Anterior cingulate cortex (tissue), 58 donors: ENCODE measurements at places on chromosomes 16 and 17.

- no peak for DNase-seq
These were observed 144.3 kb downstream of the AIPL1 start for GRCh38 chr17:6290488-6291196.

- no peak for DNase-seq
These were observed 16.8 kb upstream of the PHKG2 start for GRCh38 chr16:30731411-30731810.

DNA sequence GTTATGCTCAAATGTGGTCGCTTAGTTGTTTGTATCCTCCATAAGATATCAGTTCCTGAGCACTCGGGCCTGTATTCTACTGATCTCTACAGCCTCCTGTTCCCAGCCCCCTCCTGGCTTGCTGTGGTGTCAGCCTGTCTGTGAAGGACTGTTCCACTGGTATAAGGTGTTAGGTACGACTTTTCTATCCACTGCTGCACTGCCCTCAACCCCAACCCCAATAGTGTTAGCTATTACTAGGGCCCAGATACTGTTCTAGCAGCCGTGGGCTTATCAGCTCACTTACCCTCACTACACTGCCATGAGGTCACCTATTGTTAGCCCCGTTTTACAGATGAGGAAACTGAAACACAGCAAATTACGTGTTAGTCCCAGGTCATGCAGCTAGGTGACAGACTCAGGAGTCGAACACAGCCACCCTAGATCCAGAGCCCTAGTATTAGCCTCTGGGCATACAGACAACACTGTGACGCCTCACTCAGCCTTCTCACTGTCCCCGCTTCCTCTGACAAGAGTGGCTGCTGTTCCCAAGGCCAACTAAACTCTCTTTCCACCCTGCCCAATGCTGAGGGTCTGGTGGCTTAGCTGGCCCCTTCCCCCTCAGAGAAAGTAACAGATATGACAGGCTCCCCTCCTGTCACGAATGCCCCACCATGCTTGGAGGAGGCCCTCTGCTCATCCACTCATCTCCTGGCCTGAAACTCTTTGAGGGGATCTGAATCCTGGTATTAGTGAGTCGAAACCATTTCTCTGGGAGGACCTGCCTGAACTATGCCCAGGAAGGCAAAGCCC is 25.6 kb upstream of the ZNF652 start:
- no peak for DNase-seq

GRCh38 chr16:82833378-82833993 is 206.7 kb downstream of the CDH13 start:
- no peak for DNase-seq

GRCh38 chr16:86566966-86567700 is 504 bp downstream of the FOXC2 start:
- no peak for DNase-seq

DNA sequence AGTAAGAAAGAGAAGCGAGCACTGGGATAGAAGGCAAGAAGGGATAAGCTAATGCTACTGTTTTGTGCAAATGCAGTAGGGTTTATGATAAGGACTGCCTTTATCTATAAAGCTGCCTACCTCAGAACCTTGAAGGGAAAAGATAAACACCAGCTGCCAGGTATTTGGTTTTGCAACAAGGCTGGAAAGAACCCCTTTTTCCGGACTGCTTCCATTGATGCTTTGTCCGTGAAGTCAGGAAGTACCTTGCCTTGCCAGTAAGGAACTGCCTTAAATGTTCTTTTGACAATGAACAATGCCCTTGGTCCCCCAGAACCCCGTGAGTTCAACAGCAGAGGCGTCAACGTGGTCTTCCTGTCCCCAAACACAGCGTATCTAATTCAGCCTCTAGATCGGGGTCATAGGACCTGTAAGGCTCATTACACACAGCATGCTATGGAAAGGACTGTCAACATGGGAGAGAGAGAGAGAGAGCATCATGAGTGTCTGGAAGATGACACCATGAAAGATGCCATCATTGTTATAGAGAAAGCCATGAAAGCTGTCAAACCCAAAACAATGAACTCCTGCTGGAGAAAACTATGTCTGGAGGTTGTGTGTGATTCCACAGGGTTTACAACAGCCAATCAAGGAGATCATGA is 113.4 kb downstream of the ANKRD11 start:
- no peak for DNase-seq

DNA sequence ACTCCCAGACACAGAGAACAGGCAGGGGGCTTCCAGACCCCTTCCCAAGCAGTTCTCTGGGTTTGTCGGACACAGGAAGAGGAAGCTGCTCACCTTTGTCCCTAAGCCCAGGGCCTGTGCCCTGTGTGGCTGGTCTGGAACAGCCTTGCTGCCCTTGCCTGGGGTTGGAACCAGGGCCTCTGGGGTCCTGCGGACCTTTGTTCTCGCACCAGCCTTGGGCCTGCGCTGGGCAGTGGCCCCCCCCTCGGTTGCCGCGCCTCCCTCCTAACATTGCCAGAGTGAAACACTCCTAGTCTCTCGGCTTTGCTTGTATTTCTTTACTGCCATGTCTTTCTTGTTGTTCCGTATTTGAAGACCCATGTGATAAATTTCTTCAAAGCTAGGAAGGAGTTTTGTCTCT is 8.5 kb upstream of the IL17C start:
- DNase-seq, result no peak

GRCh38 chr17:75319904-75320691 is 30.9 kb upstream of the SLC25A19 start:
- DNase-seq, result no peak

- no peak for DNase-seq
These were observed 1109.2 kb upstream of the CDH8 start for GRCh38 chr16:63145411-63145810.

DNA sequence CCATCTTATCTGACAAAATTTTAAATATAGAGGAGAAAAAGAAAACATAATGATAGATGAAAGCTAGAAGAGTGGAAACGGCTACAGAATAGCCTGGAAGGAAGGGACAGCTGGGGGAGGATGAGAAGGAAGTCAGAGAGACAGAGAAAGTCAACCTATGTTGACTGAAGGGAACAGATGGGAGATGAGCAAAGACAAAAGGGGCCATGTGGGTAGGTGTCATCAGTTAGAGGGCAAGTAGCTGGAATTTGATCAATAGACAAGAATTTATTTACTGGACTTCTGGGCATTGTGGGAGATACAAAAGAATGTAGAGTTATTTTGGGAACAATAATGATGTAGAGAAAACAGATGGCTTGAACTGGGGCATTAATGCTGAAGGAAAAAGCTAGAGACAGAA is 194.4 kb downstream of the ANKFN1 start:
- DNase-seq, result no peak

DNA sequence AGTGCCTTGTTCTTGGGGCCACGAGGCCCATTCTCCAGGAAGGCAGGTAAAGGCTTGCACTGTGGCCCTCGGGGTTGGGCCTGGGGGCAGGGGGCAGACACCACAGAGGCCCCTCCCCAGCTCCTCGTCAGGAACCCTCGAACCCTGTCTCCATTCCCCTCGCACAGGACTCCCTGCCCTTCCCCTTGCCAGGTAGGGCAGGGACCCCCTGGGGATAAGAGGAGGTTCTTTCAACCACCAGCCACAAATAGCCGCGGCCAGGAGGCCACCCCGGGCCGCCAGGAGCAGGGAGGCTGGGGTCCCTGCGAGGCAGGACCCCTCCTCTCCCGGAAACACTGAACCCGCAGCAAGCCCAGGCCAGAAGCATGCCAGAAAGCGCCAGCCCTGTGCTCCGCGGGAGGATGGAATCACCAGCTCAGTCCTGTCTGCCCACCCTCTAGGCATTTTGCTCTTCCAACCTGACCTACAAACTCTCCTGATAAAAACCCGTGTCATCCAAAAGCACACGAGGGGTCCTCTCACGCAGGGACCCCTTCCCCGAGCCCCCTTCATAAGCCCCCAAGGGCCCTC is 45.6 kb downstream of the SLC47A1 start:
- no peak for DNase-seq

GRCh38 chr16:22360963-22361659 is 13.3 kb downstream of the CDR2 start:
- DNase-seq, result no peak

- no peak for DNase-seq
These were observed 67.7 kb downstream of the WSCD1 start for GRCh38 chr17:6137716-6138502.

GRCh38 chr16:80981103-80981502 is 25.6 kb downstream of the CMC2 start:
- no peak for DNase-seq

DNA sequence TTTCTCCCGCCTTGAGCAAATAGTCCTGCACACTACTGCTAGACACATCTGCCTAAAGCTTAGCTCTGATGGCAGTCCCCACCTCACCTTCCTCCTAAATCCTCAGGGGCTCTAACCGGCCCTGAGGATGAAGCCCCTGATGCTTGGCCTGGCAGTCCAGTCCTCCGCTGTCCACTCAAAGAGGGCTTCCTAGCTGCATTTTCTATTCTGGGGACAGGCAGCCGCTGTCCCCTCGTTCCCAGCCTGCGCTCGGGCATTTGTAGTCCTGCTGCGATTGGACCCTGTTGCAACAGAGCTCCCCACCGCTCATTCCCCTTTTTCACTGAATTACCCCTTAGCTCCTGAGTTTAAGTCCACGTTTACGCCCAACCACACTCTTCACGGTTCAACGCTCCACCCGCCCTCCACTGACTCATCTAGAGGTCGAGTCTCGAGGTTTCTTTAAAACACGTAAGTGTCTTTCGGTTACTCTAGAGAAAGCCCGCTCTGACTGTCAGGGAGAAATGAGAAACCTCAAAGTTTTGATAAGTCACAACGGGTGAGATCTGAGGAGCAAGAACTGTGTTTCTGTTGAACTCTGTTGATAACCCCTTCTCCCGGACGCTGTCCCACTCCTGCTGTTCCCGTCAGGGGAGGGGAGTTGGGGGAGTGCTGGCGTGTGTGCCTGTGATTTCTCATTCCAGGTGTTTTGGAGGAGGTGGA is 4.5 kb downstream of the CCR7 start:
- DNase-seq, result no peak

GRCh38 chr17:44878627-44879221 is 20.5 kb downstream of the EFTUD2 start:
- no peak for DNase-seq

DNA sequence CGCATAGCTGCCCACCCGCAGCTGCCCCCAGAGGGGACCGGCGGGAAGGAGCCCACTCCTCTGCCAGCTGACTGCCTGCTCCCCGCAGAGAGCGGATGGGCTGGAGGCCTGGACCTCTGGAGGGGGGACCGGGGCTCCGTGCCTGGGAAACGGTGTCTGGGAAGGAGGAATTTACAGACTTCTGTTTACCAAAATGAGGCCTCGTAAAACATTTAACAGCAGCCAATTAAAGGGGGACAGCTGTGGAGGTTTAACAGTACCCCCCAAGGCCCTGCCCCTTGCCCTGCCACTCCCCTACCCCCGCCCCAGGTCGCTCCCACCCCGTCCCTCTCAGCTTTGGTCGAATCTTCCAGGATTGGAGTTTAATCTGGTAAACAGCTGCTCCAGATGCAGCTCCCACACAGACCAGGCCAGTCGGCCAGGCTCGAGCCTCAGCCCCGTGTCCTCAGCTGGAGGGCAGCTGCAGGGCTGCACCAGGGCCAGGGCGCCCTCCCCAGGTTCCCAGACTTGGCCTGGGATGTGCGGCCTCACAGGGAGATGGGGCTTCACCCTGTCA is 41.1 kb downstream of the BAHCC1 start:
- DNase-seq, result no peak

DNA sequence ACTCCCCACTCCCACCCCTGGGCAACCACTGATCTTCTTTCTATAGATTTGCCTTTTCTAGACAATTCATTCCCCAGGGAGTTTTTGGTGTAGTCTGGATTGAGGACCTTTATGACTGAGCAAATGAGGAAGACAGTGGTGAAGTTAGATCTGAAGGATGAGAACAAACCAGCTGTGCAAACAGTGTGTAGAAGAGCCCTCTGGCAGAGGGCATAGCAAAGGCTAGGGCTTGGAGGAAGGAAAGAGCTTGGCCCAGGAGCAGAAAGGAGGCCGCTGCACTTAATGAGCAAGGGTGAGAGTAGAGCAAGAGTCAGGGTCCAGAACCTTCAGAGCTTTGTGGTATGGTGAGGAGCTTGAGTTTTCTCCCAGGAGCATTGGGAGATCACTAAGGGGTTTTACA is 352.7 kb downstream of the CA10 start:
- DNase-seq, result no peak

DNA sequence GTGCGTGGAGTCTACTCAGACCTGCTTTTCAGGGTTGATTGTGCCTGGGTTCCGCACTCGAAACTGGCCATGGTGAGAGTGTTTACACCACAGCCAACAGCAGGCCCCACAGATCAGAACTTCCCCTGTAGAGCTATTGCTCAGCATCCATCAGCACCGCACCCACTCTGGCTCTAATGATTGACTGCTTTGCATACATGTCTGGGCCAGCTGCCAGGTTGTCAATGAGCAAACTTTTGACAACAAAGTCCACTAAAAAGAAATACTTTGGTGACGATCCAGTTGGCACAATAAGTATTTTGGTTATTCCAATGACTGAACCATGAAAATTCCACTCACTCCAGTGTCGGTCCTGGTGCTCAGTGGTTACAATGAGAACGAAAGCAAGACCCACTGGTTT is 190.7 kb downstream of the FOXL1 start:
- DNase-seq, result no peak

DNA sequence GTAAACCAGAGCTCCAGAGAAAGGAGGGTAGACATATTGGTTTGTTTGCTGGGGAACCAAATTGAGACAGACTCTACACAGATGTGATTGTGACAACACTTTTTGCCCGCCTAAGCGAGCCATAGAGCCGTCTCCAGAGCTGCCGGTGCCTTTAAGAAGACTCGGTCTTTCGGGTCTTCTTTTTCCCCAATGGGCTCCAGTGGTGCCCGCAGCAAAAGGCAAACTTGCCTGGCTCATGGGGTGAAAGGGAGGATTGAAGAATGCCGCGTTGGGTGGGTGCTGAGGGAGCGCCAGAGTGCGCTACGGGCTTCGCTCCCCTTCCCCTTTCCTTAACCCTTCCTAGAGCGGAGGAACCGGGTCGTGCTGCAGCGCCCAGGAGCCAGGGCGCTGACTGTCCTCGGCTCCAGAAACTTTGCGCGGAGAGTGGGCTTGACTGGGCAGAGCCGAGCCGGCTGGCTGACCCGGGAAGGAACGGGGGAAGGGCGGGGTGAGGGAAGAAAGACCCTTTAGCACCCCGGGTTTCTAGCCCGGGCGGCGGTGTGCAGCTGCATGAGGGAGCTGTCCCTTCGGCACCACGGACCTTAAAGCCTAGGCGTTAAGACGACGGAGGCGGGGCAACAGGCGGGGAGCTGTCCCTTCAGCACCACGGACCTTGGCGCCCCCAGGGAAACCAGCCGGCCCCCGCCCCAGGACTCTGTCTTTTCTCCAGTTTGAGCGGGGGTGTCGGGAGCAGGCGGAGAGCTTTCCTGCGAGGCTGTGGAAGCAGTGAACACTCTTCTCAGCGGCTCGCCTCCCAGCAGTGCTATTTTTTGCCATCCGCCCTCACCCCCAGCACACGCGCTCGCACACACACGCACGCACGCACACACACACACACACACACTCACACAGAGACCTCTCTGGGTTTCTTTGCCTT is at the start of gene CACNG3:
CACNG3 (plus strand) TSS at position 880 of the 916 bp plus-strand sequence. CDS start 420 bp downstream, outside the sequence.
- DNase-seq, result peak; percentile 29

GRCh38 chr17:80931421-80932265 is 60.0 kb upstream of the CHMP6 start:
- no peak for DNase-seq

DNA sequence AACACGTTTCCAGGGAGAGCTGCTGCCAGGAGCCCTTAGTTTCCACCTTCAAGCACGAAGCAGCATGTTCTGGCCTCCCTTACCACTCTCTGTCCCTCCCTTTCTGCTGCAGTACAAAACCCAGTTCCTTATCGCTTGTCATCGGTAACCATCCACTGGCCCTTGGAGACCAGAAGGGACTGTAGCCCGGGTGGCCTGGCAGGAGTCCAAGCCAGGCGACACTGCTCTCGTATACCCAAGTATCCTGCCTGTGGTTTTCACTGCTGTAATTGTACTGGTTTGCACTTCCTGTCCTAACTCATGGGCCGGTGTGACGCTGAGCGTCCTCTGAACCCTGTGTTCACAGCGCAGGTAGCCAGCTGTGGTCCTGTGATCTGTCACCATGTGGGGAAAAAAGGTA is 81.1 kb downstream of the MAF start:
- no peak for DNase-seq
